ENCODE measurements at places on chromosomes 6 and 20. TPM values are rescaled to one million over a fixed set of nuclear protein-coding genes. Genes with fewer than 3 reads are reported as not detected.

DNA sequence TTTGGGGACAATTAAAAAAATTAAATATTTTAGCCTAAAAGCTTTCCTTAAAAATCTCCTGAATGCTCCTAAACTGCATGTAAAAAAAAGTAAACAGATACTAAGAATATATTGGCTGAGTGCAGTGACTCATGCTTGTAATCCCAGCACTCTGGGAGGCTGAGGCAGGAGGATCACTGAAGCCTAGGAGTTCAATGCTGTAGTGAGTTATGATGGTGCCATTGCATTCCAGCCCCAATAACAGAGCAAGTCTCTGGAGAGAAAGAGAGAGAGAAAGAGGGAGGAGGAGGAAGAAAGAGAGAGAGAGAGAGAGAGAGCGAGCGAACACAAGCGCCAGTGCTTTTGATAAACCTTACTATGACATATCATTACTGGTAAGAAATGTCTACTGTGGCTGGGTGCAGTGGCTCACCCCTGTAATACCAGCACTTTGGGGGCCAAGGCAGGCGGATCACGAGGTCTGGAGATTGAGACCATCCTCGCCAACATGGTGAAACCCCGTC lies 58.8 kb downstream of the FKBP5 start:
- H3K27ac ChIP-seq: no peak overlapping the region
- H3K4me1 ChIP-seq: peaks cover 13% of the 10 kb centered on the region
- H3K27me3 ChIP-seq: no peaks in the 10 kb centered on the region
- DNase-seq: no peak
- peaks cover 86% of the 10 kb centered on the region for H3K36me3 ChIP-seq
- no peak overlapping the region for H3K4me3 ChIP-seq

DNA sequence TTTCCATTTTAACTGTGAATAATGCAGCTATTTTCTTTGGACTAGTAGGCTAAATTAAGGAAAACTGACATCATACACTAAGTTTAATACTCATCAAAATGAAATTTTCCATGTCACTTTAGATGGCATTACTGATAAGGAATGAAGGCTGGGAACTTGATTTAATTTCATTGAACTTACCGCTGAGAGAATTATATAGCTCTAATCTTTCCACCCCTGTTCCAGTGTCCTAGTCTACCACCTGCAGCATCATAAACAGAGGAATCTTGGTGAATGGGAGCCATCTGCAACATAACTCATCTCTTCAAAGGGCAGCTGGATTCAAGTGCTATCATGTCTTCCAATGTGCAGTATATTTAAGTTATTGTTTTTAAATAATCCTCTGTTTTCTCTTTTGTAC lies 1395.2 kb downstream of the EPHA7 start:
- no peak for DNase-seq
- no peaks in the 10 kb centered on the region for H3K27me3 ChIP-seq
- no peak overlapping the region for H3K4me3 ChIP-seq

DNA sequence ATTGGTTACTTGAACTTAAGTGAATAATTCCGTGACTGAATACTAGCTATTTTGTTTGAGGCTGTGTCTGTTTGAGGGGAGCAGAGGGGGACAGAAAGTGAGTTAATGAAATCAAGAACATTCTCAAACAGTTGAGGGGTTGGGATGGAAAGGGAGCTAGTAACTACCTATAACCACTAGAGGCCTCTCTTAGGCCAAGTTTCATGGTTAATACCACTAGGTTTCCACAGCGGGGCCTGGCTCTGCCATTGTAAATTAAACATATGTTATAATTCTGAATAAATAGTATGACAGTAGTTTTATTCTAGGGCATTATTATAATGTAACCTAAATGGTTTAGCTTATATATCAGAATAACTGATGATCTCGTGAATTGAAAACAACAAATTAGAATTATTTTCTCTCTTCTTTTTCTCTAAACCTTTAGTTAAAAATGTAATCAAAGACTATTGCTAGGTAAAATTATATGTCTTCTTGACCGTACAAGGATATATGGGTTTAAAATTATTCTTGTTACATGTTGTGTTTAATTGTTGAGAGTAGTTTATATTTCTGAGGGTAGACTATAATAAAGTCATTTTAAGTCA lies 108.1 kb downstream of the BCKDHB start:
- H3K27me3 ChIP-seq: no peaks in the 10 kb centered on the region
- H3K4me3 ChIP-seq: no peak overlapping the region
- no peak for DNase-seq

GRCh38 chr20:51543422-51543788 lies 886 bp upstream of the NFATC2 start:
- no peak overlapping the region for H3K27ac ChIP-seq
- H3K4me1 ChIP-seq: peaks cover 26% of the 10 kb centered on the region
- H3K36me3 ChIP-seq: no peaks in the 10 kb centered on the region
- peaks cover 16% of the 10 kb centered on the region for H3K27me3 ChIP-seq
- no peak for DNase-seq
- no peak overlapping the region for H3K4me3 ChIP-seq

DNA sequence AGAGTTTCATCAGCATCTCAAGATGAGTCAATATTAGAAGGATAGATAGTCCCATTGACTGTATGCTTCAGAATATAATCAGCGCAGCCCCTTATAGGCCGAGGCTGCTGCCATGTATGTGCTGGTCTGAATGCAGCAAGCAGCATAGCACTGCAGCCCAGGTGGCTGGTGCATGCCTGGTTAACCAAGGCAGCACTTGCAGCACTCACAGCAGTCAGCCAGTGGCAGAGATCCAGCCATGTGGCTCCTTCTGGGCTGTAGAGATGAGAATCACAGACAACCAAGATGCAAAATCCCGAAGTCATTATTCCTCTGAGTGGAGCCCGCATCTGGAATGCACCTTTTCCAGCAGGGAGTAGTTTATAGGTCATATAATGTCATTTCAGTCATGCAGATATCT lies 251.9 kb downstream of the UST start:
- no peak for DNase-seq
- H3K36me3 ChIP-seq: no peaks in the 10 kb centered on the region
- no peaks in the 10 kb centered on the region for H3K27me3 ChIP-seq
- H3K4me1 ChIP-seq: peaks cover 16% of the 10 kb centered on the region
- H3K27ac ChIP-seq: no peak overlapping the region

- no peak for DNase-seq
- no peaks in the 10 kb centered on the region for H3K27me3 ChIP-seq
- H3K4me1 ChIP-seq: peaks cover 10% of the 10 kb centered on the region
- H3K27ac ChIP-seq: no peak overlapping the region
- H3K4me3 ChIP-seq: no peak overlapping the region
Observed at GRCh38 chr6:20873425-20874190, 339.4 kb downstream of the CDKAL1 start.

DNA sequence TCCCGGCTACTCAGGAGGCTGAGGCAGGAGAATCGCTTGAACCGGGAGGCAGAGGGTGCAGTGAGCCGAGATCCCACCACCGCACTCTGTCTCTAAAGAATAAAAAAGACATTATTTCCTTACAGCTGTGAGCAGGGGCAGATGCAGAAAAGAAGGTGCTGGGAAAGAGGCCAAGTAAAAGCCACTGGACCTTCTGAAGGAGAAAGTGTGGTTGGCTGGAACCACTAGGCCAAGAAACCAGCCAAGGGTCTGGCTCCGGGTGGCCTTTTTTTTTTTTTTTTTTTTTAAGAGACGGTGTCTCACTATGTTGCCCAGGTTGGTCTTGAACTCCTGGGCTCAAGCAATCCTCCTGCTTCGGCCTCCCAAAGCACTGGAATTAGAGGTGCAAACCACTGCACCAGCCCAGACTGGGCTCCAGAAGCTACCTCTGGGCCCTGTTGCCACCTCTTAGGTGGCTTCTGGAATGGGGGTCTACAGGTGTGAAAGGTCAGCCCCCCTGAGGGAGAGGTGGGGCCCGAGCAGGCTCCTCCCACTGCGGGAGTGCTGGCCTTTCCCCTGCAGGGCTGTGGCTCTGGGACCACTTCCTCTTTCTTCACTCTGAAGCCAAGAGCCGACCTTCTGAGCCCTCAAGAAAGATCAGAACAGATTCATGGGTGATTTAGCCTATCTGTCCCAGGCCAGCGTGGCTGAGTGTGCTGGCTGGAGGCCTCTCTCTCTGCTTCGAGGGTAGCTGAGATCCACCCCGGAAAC lies at the start of gene FGD2:
Gene FGD2 (plus strand): TSS at position 595 of the 750 bp plus-strand sequence. CDS start 163 bp downstream, outside the sequence.
- H3K27ac ChIP-seq: peak within 1 kb of the TSS; percentile 62
- H3K4me1 ChIP-seq: no peaks in the 10 kb centered on the region
- no peaks in the 10 kb centered on the region for H3K27me3 ChIP-seq
- DNase-seq: no peak

GRCh38 chr20:54385746-54386145 lies 89.6 kb upstream of the DOK5 start:
- H3K27ac ChIP-seq: no peak overlapping the region
- no peak for DNase-seq
- H3K4me1 ChIP-seq: no peaks in the 10 kb centered on the region
- no peaks in the 10 kb centered on the region for H3K27me3 ChIP-seq
- H3K4me3 ChIP-seq: no peak overlapping the region

GRCh38 chr6:41200296-41200900 lies 551 bp downstream of the TREML2 start:
- peak; percentile 65 for DNase-seq
- peaks cover 15% of the 10 kb centered on the region for H3K4me1 ChIP-seq
- H3K27me3 ChIP-seq: no peaks in the 10 kb centered on the region
- no peak overlapping the region for H3K4me3 ChIP-seq
- peak overlapping the region; percentile 80 for H3K27ac ChIP-seq

DNA sequence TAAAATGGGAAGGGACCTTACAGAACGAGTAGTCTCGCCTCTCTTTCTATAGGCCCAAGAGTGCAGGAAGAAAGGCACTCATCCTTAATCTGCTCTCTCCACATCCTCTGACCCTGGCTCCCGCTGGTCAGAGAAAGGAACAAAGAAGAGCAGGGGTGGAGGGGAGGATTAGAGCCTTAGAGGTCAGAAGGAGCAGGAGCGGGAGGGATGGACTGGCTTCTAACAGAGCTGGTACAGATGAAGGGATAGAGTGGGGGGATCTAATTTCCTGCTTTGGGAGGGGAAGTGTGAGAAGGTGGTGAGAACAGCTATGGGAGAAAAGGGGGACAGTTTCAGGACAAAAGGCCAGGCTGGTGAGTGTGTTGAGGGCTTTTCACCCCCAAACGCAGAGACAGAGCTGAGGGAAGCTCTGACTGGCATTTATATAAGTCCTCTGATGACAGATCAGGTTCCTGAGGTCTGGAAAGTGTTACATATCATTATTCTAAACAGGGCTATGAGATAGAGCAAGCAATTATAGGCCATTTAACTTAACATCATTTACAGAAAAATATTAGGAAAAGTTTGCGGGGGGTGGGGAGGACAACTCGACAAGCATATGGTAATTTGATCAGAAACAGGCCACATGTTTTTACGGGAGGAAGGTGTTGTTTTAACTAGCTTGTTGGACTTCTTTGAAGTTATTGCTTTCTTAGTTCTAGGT lies 111.1 kb downstream of the FOXC1 start:
- peaks cover 7% of the 10 kb centered on the region for H3K4me1 ChIP-seq
- H3K27ac ChIP-seq: no peak overlapping the region
- no peaks in the 10 kb centered on the region for H3K36me3 ChIP-seq
- no peak overlapping the region for H3K4me3 ChIP-seq

DNA sequence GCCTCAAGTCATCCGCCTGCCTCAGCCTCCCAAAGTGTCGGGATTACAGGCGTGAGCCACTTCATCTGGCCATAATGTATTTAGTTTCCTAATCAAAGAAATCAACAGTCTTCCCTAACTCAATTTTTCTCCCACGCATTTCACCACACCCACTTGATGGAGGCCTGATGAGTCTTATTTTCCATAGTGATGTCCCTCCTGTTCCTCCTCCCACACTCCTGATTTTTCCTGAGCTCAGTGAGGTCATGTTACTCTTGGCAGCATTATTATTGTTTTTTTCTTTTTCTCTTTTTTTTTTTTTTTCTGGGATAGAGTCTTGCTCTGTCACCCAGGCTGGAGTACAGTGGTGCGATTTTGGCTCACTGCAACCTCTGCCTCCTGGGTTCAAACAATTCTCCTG lies 8.9 kb downstream of the ABRACL start:
- no peak overlapping the region for H3K4me3 ChIP-seq
- H3K4me1 ChIP-seq: no peaks in the 10 kb centered on the region
- DNase-seq: no peak
- H3K27me3 ChIP-seq: no peaks in the 10 kb centered on the region
- peaks cover 47% of the 10 kb centered on the region for H3K36me3 ChIP-seq
- H3K27ac ChIP-seq: no peak overlapping the region

DNA sequence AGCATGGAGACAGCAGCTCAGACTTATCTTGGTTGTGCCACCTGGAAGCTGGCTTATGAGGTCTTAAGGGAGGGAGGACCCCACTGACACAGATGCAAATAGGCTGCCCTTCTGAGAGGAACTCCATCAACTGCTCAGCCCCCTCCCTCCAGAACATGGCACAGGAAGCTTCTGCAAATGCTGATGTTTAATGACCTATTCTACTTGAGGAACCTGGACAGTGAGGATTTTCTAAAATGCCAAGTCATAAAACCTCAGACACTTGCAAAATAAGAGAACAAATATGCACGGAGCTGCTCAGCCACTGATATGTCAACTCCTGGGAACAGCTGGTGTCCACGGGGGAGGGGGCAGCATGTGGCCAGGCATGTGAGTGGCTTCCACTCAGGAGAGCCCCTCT lies 3.5 kb downstream of the CST9 start:
- DNase-seq: no peak
- no peaks in the 10 kb centered on the region for H3K4me1 ChIP-seq
- no peak overlapping the region for H3K4me3 ChIP-seq
- H3K27me3 ChIP-seq: no peaks in the 10 kb centered on the region
- H3K36me3 ChIP-seq: no peaks in the 10 kb centered on the region
- H3K27ac ChIP-seq: no peak overlapping the region

DNA sequence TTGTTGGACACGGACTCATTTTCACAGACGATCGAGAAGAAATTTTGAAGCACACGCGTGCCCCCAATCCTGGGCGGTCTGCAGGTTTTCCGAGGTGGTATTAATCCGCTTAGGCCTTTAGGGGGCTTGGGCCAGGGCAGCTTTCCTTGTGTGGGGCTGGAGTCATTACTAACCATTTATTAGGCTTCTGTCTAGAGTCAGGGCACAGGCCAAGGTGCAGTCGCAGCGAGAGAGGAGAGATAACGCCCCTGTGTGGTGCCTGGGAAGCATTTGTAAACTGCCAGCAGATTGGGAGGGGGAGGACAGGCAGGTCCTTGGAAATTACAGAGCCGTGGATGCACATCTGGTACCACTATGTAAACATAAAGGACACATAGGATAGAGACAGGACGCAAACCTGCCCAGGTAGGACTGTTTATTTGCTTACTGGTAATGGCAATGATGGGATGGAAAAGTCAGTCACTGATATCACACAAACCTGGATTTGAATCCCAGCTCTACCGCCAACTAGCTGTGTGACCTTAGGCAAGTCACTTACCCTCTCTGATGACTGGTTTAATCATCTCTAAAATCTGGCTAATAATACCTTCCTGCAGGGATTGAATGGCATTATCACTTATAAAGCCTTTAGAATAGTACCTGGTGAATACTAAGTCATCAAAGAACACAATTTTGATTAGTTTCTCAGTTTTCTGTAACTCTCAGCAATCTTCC lies 76.4 kb downstream of the TMEM242 start:
- H3K36me3 ChIP-seq: no peaks in the 10 kb centered on the region
- no peak overlapping the region for H3K27ac ChIP-seq
- no peaks in the 10 kb centered on the region for H3K4me1 ChIP-seq

- H3K27ac ChIP-seq: peak overlapping the region; percentile 2
- H3K36me3 ChIP-seq: no peaks in the 10 kb centered on the region
- no peak for DNase-seq
Observed at GRCh38 chr6:21371676-21372171, 221.8 kb upstream of the SOX4 start.

- peaks cover 5% of the 10 kb centered on the region for H3K4me1 ChIP-seq
- no peaks in the 10 kb centered on the region for H3K36me3 ChIP-seq
- no peaks in the 10 kb centered on the region for H3K27me3 ChIP-seq
Observed at GRCh38 chr20:16064989-16065707, 508.1 kb downstream of the KIF16B start.

BPIFB1 gene
- 263 TPM for total RNA-seq

CST7 gene
- 11.7 TPM for total RNA-seq

ABT1 gene
- 13.5 TPM for total RNA-seq

IL20RA gene
- total RNA-seq: 10.9 TPM

FKBP1C gene
- total RNA-seq: 1.1 TPM

BPI gene
- 0.44 TPM for total RNA-seq
